ENCODE measurements at places on chromosomes 2 and 18.

GRCh38 chr2:219289537-219290361 lies 10.6 kb downstream of the DNAJB2 start:
- DNase-seq: no peak

- DNase-seq: no peak
These were observed 32.3 kb upstream of the IMPA2 start for GRCh38 chr18:11948852-11949523.

DNA sequence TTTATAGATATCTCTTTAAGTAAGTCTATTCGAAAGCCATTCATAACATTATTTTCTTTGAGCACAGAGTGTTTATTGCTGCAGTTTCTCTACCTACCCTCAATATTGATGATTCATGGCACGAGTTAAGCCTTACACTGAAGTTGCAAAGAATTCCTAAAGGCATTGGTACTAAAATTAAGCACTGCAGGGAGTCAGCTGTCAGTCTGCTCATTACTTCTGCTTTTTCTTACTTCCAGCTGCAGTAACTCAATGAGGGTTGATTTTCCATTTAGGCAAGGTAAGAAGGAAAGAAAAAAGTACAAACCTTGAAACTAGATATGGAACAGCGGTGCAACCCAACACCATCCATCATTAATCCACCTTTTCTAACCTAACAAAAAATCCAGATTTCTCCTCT lies 65.2 kb downstream of the RNF152 start:
- no peak for DNase-seq

GRCh38 chr2:39491653-39492052 lies 54.6 kb upstream of the MAP4K3 start:
- no peak for DNase-seq

DNA sequence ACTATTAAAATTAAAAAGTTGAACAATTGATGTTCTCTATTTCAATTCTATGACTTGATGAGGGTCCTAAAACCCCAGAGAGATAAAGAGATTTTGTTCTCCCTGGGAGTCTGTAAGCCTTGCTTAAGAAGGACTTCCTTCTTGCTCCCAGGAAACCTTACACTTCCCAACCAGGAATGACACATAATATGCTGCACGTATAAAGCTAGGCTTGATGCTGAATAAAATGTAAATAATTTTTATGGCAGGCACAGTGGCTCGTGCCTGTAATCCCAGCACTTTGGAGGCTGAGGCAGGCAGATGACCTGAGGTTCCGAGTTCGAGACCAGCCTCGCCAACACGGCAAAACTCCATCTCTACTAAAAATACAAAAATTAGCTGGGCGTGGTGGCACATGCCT lies 27.8 kb downstream of the SPIRE1 start:
- no peak for DNase-seq

DNA sequence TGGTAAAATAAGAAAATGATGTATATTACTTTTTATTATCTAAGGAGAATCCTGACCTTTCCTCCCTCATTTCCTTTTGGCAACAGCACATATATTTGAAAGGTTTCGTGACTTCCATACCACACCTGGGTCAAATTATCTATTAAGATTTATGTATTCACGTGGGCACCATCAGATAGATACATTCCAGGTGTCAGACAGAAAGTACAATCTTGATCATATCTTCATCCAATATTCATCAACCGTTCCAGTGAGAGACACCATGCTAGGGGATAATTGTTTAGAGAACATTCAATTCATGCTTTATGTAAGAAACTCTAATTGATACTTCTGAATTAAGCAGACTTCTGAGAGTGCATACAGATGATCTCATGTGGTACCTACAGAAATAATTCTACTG lies 73.7 kb downstream of the SCN9A start:
- DNase-seq: no peak

DNA sequence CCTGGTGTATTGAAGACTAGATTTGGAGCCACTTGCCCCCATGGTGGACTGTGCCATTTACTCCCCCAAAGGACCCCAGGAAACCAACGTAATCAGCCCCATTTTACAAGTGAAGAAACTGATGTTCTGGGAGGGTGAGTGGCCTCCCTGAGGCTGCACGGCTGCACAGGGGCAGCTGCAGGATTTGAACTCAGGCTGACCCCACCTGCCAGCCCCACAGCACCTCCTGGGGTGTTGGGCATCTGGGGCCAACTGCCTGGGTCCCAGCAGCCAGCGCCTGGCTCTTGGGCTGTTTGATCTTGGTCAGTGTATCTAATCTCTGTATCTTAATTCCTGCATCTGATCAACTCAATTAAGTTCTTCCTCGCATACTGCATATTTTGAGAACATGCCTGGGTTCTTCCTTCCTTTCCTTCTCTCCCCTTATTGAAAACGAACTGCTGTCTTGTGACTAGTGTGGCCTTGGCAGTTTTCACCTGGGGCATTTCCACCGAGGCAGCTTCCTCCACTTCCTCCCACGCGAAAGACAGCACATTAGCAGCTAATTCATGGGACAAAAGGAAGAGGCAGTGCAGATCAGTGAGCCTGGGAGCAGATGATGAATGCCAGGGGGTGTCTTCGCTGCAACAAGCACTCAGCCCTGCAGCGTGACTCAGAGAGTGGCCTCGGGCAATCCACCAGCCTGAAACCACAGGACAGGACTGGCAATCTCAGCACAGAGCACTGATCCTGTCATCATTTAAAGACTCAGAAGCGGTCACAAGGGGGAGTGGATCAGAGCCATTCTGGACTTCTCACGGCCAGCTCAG lies 184.1 kb upstream of the RAB12 start:
- no peak for DNase-seq

GRCh38 chr2:132849118-132849517 lies 179.1 kb upstream of the LYPD1 start:
- no peak for DNase-seq

GRCh38 chr2:145797692-145798091 lies 1277.8 kb upstream of the ZEB2 start:
- DNase-seq: no peak

- no peak for DNase-seq
These were observed 19.4 kb downstream of the SP100 start for GRCh38 chr2:230435431-230435830.

DNA sequence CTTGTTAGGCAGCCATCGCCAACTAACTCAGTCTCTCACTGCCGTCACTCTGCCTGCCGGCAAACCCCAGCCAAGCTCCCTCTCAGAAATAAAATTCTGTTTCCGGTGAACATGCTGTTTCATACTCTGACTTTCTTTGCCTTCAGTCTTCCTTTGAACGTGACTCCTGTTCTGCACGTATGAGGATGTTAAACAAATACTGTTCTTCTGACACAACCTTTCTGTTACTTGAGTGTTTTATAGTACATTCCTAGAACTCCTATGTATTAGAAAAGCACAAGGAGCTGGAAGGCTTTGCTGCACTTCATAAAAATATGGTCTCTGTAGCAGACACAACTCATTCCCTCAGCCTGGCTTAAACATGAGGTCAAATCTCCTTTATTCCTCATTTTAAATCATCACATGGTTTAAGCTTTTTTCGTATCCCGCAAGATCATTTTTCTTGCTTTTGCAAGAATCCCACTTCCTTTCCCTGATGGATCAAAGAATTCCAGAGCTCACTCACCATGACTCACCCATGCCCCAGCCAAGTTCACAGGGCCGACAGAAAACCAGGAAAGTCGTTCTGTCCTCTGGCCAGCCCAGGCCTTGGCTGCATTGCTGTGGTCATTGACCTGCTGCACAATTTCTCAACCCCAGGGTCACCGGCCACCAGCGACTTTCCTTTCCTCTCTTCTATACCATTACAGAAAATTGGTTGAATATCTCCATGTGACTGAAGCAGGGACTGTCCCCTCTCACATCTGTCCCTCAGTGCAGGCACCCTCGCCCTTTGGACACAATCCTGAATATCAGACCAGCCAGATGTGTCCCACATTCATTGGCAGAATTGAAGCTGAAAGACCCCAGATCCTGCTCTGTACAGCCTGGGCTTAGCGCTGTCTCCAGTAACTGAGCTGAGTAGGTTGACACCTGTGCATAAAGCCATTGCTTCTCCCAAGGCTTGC lies 183.1 kb upstream of the ARL4C start:
- no peak for DNase-seq

DNA sequence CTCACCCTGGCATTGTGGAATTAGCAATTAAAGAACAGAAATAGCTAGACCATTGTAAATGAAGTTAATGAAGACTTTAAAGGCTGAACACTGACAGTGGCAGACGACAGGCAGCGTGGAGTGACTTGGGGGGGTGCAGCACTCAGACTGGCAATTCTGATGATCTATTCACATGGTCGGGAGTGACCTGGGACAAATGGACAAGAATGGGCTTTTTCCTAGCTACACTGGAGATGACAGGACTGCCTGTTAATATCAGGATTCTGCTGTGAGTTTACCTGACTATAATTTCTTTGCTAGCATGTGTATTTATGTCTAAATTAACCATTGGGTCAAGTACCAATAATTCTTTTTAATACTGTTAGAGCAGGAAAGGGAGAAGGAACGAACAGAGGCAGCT lies 199.6 kb downstream of the FBXO15 start:
- DNase-seq: no peak

DNA sequence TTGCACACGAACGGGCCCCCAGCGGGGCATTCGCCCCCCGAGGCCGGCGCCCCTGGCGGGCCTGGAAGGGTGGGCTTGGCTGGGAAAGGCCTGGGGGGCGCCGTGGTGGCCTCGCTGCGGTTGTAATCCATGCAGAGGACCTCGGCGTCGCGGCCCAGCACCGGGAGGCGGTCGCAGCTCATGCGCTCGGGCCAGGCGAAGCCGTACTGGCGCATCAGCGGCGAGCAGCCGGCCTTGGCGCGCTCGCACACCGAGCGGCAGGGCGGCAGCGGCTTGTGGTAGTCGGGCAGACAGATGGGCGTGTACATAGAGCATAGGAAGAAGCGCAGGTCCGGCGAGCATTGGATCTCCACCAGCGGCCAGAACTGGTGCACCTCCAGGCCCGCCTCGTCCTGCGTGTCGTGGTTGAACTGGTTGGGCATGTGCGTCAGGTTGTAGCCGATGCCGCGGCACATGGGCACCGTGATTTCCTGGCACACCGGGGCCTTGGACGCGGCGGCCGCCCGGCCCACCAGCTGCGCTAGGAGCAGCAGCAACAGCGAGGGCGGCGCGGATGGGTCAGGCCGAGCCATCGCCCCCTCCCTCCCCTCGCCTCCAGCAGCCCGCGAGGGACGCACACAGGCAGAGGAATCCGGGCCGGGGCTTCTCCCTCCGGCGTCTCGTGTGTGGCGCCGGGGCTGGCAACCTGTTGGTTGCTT lies 1.4 kb downstream of the FZD5 start:
- no peak for DNase-seq

DNA sequence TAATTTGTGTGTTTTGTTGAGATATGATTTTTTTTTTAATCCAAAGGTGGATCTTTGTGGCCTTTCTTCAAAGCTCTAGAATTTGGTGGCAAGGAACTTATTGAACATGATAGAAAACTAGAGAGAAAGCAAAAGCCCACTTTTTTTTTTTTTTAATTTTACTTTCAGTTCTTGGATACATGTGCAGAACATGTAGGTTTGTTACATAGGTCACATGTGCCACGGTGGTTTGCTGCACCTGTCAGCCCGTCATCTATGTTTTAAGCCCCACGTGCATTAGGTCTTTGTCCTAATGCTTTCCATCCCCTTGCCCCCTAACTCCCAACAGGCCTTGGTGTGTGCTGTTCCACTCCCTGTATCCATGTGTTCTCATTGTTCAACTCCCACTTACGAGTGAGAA lies 135.9 kb downstream of the RHBDD1 start:
- DNase-seq: no peak

DNA sequence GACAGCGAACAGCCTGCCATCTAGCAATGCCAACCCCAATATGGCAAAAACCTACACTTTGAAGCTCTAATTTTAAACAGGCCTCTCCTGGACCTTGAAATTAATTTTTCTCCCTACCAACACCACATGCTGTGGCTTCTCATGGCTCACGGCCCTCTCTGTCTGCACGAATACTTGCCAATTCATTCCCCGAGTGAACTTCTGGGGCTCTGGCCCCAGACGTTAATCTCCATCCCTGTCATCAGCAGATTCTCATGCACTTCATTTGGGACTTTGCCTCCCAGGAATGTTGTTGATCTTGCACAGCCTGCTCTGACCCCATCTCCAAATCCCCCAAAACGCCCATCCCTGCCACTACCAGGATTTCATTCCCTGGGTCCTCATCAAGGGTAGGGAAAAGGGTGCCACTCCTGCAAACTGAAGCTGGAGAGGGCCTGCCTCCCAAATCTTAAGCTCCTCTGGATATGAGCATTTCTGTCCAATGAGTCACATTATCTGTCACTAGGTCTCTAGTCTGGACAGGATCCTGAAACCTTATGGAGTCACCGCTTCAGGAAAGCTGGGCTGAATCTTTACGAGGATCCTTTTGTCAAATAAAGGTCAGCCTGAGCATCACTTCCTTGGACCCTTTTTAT lies 10.4 kb downstream of the FIGLA start:
- DNase-seq: no peak

GRCh38 chr2:238256594-238257104 lies 16.8 kb upstream of the HES6 start:
- DNase-seq: no peak

- DNase-seq: no peak
These were observed 214.8 kb upstream of the RAB6C start for GRCh38 chr2:129764376-129765325.

DNA sequence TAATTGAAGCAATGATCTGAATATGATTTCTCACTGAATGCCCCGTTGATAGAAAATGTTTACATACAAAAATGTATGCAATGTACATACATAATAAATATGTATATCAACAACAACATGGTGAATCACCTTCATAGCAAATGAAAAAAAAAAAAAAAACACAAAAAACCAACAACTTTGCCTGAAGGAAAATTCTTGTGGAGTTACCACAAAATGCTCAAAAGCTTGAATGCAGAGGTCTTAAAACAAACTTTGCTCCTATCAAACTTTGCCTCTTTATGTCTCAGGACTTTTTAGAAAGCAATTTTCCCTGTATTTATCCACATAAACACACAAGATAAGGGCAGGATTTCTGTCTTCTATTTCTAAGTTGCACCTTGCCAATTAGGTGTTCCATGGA lies 92.9 kb upstream of the SIX2 start:
- no peak for DNase-seq

- no peak for DNase-seq
These were observed 145.6 kb upstream of the GPC1 start for GRCh38 chr2:240289701-240290431.

GRCh38 chr2:235597081-235597615 lies 103.3 kb downstream of the AGAP1 start:
- no peak for DNase-seq

DNA sequence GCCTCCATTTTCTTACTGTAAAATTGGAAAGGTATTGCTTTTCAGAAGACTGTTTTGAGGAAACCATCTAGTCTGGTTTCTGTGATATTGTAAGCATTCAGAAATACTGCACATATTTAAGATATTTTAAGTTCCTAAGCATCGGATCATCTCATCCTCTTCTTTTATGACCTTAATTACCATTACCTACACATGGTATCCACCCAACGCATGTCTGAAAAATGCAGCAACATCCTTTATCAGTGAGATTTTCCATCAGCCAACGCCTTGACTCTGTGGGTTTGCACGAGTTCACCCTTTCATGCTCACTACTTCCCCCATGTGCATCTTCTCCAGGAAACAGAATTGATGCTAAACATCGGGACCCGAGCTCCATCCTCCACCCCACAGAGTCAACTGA lies 84.3 kb downstream of the COL4A4 start:
- DNase-seq: no peak

- DNase-seq: no peak
These were observed 30.4 kb downstream of the ODC1 start for GRCh38 chr2:10417551-10418335.

Measured in stimulated activated CD8-positive, alpha-beta memory T cell treated with anti-CD3 and anti-CD28 coated beads, Interleukin-2, amount 100 ng/mL, for 1 hour (primary cell).